Dorsolateral prefrontal cortex (tissue), 122 donors: ENCODE measurements at places on chromosomes 16 and 17.

GRCh38 chr16:22054847-22055590, 37.3 kb upstream of the VWA3A start:
- no peak for DNase-seq

DNA sequence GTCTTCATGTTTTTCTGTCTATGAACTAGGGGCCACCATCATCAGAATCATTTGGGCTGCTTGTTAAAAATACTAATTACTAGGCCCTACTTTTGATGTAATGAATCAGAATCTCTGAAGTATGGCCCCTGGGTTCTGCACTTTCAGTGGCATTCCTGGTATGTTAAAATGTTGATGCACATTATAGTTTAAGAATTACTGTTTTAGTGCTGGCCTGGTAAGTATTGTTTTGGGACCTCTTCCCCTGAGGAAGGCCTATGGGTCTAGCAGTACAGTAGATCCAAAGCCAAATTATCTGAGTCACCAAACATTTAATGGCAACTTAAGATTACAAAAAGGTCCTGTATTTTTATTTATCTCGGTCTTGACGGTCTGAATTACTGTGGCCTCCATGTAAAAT, 58.8 kb downstream of the AP2B1 start:
- no peak for DNase-seq

GRCh38 chr17:58121925-58122324, 26.3 kb upstream of the OR4D1 start:
- no peak for DNase-seq

GRCh38 chr16:23321206-23321875, 19.2 kb downstream of the SCNN1B start:
- DNase-seq, result no peak

DNA sequence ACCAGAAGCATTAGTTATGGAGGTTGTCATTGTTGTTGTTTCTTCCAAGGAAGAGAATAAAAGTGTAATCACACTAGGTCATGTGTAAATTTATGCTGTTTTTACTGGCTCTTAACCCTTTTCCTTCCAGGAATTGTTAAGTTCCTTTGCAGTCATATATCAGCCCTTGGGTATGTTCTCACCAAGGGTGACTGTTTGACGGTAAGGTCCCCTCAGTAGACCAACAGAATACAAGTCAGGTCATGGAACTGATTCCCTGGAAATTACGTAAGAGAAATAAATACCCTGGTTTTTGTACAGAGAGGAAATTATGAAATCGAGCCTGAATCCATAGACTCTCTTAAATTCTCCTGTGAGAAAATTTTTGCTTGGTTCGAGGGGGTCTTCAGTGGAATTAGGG, 11.2 kb upstream of the KCNJ2 start:
- DNase-seq, result no peak

DNA sequence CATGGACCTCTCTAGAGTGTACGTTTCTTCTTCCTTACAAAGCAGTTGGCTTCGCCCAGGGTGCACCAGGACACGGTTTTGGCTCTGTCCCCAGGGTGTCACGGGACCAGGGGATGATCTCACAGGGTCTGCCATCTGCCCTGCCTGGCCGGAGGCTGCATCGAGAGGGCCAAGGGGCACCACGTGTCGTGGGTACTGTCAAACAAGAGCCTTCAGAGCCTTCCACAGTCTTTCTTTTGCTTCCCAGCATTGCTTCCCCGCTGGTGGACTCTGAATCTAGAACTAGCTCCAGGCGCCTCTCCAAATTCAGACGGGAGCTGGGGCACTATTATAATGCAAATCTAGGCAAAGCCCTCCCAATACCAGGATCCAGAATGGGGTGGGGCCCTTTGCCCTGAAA, 47.9 kb downstream of the MAPT start:
- DNase-seq, result peak; percentile 97

- DNase-seq, result no peak
These were observed 34.7 kb downstream of the GINS3 start for GRCh38 chr16:58426966-58427365.

DNA sequence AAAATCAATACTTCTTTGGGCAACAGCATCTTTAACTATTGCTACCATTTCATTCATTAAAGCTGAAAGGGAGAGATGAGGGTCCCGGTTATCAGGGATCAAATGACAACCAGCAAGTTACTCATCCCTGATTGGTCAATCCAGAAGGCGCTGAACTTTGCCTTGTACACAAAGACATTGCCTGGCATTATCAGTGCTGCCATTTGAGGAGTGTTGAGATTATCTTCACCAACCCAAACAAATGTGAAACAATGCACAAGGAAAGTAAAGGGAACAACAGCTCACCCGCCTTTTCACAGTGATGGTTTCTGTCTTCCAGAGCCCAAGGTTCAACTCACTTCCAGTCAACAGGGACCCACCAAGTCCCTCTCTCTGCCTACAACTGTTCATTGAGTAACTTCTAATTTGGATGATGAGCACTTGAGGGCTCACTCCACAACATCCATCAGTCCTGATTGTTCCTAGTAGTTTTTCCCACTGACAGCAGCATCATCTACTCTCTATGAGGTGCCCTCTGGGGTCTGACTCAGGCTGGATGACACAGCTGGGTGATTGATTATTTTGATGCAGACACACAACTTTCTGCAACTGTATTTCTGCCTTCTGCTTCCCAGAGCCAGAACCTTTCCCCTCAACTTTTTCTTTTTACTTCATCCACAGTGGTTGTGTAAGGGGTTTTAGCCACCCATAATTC, 32.0 kb downstream of the LYRM9 start:
- no peak for DNase-seq

DNA sequence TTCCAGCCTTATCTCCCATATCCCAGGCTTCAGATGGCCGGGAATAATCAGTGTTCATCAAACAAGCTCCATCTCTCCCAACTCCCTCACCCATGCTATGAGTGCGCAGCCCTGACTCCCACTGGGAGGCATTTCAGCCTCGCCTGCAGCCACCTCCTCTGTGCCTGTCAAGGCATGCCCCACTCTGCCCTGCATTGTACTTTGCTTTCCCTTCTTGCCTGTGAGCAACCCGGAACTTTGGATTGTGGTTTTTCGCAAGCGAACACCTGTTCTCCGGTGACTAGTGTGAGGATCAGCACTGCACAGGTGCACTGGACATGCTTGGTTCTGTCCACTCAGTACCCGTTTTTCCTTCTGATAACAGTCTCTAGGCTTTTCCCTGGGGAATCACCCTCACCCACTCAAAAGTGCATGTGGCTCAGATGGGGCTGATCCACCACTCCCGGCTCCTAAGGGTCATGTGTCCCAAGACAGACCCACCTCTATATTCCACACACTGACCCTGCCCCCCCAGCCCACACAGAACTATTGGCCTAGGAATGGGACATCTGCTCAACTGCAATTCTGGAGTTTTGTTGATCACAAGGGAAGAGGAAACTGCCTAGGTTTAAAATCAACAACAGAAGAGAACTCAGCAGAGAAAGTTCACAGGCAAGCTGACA, 9.1 kb downstream of the CHST6 start:
- DNase-seq, result no peak

- DNase-seq, result no peak
These were observed 97.1 kb upstream of the MYOCD start for GRCh38 chr17:12568358-12569251.

GRCh38 chr16:27952811-27953210, 110.7 kb downstream of the GSG1L start:
- no peak for DNase-seq

DNA sequence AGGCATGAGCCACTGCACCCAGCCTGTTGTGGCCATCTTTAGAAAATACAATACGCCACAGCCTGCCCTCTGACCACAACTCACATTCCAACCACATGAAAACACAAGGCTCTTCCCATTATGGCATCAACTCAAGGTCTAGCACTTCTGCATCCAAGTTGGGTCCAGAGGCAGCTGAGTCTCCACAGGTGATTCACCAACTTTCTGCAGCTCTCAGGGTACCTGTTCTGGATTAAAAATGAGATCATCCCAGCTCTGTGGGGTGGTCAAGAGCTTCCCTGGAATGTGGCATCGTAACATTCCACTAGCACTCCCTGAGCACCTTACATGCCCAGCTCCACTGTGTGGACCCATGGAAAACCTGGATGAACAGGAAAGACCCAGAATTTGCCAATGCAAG, 9.9 kb upstream of the GUCY2D start:
- DNase-seq, result no peak

- no peak for DNase-seq
These were observed 10.8 kb upstream of the JPT2 start for GRCh38 chr16:1667271-1667670.

GRCh38 chr16:914440-914839, 56.3 kb downstream of the LMF1 start:
- no peak for DNase-seq

- DNase-seq, result no peak
These were observed 102.5 kb upstream of the TMEM97 start for GRCh38 chr17:28216528-28216927.

DNA sequence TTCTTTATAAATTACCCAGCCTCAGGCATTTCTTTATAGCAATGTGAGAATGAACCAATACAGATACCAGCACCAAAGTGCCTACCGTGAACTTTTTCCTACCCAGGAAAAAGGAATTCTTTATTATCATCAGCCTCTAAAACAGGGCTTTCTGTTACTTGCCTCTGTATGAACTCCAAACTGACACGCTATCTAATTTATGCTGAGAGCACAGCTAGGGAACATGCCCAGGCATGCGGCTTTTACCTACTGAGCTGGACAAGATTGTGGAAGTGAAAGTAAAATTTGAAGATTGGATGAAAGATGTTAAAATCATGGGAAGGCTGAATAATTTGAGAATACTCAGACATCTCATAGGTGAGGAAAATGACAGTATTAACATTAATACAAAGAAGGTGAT, 24.4 kb upstream of the ADCY9 start:
- DNase-seq, result no peak

DNA sequence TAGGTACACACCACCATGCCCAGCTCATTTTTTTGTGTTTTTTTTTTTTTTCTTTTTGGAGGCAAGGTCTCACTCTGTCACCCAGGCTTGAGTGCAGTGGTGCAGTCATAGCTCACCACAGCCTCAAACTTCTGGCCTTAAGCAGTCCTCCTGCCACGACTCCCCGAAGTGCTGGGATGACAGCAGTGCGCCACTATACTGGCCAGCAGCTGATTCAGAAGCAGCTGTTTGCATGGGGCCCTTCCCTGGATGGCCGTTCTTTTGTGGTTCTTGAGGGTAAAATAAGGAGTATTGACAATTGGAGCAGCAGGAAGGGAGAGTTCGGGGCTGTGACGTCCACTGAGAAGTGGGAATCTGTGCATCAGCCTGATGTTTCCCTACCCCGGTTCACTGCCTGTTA, 41.6 kb downstream of the KIAA0513 start:
- DNase-seq, result no peak

DNA sequence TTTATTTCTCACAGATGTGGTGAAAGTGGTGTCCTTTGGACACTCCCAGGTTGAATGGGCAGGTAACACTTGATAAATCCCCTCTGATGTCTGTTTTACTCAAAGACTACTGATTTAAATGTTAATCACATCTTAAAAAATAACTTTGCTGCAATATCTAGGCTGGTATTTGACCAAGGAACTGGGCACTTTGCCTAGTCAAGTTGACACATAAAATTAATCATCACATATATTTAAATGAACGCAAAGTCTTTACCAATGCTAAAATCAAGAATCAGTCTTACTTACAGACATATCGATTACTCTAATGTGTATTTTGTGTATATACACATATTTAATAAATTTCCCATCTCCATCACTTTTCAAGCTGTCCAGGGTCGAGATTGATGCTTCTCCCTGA, 7.0 kb downstream of the MT2A start:
- DNase-seq, result no peak

DNA sequence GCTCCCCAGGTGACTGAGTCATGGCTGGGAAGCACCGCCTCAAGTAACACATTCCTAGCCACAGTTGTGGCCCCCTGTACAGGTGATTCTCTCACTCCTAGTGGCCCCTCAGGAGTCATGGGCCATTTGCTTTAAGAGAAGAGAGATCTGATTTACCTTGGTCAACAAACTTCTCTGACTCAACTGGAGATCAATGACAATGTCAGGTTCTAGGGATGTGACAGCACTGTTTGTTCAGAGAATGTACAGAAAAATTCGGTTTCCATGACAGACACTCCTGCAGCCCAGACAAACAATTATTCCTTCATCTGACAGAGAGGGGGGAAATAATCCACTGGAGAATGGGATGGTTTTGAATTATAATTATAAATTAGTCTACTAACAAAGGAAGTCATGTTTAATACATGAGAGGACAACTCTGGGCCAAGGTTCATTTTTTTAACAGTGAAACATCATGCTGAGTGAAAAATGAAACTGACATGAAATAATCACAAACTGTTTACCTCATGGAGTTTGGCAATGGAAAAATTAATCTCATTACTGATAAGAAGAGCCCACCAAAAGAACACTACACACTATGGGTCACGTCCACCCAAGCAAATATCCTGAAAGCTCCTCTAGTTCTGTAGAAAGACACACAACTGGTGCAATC, 9.7 kb downstream of the ERN1 start:
- no peak for DNase-seq

GRCh38 chr17:33732116-33732515, 439.0 kb upstream of the ASIC2 start:
- DNase-seq, result no peak

DNA sequence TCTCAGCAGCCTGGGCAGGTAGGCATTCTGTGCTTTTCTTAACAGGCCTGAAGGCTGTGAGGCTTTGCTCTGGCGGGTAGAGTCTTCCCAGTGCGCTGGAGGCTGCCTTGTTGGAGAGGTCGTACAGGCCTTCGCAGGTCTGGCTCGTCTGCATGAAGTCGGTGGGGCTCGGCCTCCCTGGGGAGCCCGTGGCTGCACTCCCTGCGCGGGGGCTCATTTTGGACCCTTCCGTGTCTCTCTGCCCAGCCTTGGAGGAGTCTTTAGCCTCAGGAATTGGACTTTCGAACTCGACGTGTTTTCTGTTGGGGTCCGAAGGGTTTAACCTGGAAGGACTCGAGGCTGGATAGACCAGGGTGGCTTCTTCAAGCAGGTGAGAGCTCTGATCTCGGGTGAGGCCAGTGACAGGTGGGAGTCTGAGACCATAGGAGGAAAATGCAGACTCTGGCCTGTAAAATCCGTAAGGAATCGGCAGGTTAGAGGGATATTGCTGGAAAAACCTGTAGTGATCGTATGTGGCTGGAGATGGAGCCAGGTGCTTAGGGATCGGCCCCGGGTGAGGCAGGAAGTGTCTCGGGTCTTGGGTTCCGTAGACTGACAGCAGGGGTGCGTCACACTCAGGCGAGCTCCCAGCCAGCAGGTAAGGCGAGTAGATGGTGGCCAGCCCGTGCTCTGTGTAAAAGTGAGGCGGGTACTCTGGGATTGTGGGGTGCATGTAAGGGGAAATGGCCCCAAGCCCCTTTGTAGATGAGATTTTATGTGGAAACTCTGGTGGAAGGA, 8.6 kb downstream of the ZNF750 start:
- no peak for DNase-seq

GRCh38 chr16:64826374-64826773, 295.5 kb downstream of the CDH11 start:
- no peak for DNase-seq

GRCh38 chr17:16214190-16215001, 938 bp downstream of the NCOR1 start:
- no peak for DNase-seq

GRCh38 chr16:4362476-4363135, 9.0 kb upstream of the VASN start:
- peak; percentile 67 for DNase-seq
